Activated CD8-positive, alpha-beta memory T cell treated with anti-CD3 and anti-CD28 coated beads, Interleukin-2, amount 50 U/mL, for 48 hours (primary cell): ENCODE measurements at places on chromosomes 5 and 9.

- no peak for DNase-seq
Measured at GRCh38 chr9:112180387-112180881, 5.3 kb upstream of the SUSD1 start.

DNA sequence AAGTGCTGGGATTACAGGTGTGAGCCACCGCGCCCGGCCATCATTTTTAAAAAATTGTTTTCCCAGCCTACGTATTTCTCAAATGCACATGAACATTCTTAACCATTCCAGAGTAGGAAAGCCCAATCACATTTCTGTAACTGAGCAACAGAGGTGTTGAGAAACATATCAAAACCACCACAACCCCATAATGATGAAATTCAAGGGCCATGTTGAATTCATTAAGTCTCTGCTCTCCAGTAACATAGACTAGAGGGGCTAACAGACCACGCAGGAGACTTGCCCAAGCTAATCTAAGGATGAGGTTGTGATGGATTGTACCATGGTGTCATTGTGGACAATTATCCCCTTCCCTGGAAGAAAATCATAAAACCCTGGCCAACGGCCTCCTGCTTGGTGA, 52.9 kb downstream of the MYO10 start:
- no peak for DNase-seq

- no peak for DNase-seq
Measured at GRCh38 chr9:95979446-95979845, 104.0 kb downstream of the ERCC6L2 start.

DNA sequence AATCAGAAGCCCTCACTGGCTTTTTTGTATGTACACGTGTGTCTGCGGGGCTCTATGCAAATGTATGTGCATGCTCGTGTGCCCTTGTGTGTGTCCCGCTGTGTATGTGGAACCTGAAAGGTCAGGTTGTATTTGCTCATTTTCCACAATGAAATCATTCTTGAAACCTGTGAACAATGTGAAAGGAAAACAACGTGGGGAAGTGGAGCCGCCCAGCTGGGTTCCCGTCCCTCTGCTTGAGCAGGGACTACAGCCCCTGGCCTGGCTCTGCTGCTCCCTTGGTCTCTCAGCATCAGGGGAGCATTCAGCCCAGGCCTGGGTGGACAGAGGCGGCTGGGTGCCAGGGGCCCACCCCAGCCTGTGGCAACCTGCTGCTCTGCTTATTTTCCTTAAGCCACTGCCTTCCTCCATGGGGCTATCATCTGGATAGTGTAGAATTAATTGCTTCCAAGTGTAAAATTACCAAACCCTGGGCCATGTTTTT, 3.0 kb downstream of the ECSCR start:
- DNase-seq = no peak

- no peak for DNase-seq
Measured at GRCh38 chr5:65128226-65128625, 353.5 kb downstream of the ADAMTS6 start.

GRCh38 chr9:8172000-8172399, 372.4 kb upstream of the DMAC1 start:
- DNase-seq = no peak

GRCh38 chr9:3773362-3774060, 247.7 kb upstream of the RFX3 start:
- no peak for DNase-seq

DNA sequence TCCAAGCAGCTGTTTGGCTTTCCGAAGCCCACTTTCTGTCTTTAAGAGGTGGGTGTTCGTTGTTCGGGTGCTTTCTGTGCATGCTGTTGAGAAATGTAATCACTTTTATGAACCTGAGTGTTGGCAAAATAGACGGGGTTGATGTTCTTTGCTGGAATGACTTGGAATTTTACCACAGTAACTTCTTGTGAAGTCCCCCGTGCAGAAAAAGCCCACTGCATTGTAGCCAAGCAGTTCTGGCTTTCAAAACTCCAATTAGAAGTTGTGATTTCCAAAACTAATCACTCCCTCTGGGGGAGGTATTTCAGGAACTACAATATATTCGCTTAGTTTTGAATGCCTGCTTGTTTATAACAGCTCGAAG, 111.1 kb downstream of the PAM start:
- DNase-seq = no peak

- DNase-seq = no peak
Measured at GRCh38 chr5:62685221-62685620, 106.6 kb downstream of the LRRC70 start.

DNA sequence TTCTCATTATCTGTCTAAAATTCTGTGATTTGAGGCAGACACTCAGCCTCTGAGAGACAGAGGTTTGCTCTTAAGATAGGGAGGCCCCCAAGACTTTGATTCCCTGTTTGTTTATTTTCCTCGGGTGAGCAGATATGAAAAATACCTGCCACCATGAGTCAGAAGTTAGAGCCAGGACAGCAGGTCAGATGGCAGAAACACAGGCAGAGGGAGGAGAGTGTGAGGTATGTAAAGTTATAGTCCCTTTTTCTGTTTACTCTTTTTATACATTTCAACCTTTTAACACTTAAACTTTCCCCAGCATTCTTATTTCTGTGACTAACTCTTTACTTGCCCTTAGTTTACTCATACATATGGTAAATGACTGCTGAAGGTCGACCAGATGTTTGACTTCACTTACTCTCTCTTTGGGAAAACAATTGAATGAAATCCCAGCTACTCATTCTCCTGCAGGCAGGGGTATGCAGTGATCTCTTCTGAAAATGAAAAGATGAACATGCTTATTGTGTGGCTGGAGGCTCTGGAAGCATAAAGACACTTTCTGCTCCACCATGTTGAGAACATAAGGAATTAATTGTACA, 383.8 kb downstream of the NTRK2 start:
- no peak for DNase-seq

GRCh38 chr9:127424676-127424999, 456 bp downstream of the ZNF79 start:
- DNase-seq = no peak

DNA sequence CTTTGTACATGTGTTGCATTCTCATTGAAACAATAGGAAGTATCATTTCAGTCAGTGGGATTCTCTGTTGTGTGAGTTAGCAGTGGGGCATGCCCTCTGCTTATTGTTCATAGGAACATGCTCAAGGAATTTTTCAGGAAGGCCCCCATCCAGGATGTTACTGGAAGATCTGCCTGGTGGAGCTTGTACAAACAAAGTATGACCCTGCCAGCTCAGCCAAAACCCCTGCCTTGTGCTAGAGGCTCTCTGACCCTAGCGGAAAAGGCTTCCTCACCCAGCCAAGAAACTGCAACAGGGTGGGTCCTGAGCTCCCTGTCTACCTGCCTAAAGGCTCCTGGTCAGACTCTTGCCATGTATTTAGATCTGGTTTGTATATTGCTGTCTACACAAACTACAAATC, 43.2 kb downstream of the MRRF start:
- no peak for DNase-seq

DNA sequence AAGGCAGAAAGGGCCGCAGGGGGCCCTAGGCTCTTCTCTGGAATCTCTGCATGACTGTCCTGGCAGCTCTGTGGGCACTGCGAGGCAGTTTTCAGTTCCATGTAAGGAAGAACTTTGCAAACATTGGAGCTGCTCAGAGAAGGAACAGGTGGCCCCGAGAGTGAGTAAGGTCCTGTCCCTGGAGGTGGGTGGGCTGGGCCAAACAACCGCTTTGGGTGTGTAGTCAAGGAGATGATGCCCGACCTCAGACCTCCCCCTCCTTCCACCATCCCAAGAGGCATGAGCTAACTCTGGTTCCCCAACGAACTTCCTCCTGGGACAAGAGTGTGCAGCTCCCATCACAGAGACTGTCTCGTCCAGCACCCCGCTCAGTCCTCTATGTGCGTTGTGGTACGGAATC, 20.5 kb downstream of the CSF1R start:
- no peak for DNase-seq

DNA sequence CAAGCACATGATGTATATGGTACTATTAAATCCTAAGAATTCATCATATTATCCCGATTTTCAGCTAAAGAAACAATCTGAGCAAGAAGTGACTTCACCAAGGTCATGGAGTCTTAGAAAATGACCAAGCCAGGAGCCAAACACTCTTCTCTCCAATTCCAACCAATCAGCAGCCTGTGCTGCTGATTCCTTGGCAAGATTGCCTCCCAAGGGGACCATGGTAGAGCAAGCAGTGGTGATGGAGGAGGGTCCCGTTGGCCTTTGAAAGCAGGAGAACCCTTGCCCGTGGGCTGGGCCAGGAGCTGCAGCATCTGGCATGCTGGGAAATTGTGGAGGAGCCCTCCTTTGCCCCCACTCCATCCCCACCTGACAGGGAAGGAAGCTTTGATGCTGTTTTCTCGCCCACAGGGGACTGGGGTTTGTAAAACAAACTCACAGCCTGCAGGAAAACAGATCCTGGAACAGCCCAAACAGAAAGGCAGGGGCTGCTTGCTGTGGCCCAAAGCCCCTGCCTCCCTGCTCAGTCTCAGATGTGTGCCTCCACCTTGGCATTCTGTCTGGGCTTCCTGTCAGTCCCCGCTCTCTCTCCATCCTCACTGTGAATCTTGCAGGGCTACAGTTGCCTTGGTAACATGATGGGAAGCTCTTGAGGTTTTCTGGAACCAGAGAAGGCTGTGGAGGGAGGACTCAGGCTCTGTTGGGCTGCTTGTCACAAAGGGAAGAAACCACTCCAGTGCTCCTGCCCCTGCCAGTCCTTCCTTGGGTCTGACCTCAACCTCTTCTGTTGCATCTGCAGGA, 70.8 kb upstream of the HSPA9 start:
- DNase-seq = no peak

DNA sequence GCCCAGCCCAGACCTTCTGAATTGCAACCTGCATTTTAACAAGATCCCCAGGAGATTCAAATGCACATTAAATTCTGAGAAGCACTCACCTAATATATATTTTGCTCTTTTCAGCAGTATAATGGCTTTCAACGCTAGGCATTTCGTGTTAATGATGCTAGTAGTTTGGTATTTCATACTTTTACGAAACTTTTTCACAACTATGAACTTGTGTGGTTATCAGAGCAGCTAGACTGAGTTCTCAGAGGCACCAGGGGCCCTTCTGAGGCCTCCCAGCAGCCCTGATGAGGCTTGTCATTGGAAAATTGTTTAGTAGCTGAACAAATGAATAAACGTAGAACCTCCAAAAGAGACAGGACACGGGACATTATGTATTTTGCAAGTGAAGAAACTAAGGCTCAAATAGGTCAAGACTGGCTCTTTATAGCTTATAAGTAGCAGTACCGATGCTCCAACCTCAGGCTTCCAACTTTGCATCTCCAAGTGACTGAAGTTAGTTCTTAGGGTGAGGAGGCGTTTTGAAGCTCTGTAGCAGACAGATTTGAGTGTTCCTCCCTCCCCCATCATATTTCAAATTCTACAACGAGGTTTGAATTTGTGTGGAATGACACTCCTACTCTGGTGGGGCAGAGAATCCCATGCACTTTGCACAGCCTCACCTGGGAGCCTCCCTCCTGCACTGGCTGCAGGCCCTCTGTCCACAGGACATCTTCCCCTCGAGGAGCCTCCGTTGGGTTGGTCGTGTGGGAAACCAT, 121.1 kb upstream of the SLC25A48 start:
- no peak for DNase-seq

DNA sequence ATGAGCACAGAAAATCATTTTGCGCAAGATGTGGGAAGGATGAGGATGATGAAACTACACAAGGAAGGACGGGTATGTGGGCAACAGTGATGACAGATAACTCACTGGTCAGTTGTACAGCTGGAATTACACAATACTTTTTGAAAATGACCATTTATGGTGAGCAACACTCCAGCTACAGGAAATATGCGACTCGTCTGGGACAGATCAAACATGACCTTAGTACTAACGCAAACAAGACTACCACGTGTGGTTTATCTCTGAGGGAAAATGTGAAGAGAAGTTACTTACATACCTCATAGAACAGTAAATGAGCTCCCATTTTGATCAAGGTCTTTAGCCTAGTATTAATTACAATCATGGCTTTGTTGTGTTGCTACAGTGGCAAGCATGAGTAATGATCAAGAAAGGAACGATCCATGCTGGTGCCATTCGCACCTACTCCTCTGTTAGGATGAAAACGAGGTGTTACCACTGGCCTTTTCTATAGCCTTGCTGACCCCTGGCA, 456.9 kb downstream of the BNC2 start:
- DNase-seq = no peak

DNA sequence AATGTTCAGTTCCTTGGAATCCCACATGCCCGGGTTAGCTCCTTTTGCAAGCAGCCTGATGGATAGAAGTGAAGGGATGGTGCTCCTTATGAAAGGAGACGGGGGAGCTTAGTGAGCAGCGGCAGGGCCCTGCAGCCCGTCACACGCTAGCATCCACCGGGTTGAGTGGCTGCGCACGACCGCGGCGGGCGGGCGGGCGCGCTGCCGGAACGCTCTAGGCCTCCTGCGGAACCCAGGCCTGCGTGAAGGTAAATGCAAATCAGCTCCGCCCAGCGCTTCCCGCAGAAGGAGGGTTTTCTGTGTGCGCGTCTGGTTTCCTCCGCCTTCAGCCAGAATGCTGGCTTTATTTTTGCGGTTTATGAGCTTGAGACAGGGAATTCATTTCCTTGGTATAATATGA, 19.8 kb downstream of the IL12B start:
- peak; percentile 63 for DNase-seq

DNA sequence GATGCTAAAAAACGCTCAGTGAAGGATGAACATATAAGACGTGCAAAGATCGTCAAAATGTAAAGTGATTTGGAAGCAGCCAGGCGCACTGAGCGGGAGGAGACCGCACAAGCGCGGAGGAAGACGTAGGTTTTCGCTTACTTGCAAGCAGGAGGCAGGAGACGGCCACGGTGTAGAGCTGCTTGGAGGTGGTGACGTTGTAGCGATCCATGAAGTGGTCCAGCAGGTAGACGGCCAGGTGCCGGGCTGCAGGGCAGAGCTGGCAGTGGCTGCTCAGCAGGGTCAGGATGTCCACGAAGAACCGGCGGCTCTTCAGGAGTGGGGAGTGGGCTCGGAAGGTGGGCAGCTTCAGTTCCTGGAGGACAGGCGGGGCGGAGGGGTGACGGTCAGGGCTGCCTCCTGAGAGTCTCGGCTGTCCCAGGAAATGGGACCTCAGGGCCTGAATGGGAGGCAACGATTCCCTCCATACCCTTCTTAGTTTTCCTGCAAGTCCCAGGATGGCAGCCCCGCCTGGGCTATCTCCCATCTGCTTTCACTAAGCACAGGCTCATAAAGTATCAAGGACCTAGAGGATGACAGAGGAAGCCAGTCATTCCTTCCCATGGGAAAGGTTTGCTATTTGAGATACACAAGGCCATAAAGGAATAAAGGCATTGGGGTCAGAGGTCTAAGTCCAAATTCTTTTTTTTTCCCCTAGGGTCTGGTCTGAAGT, 31.8 kb downstream of the CCNJL start:
- DNase-seq = no peak

- no peak for DNase-seq
Measured at GRCh38 chr5:10725636-10726035, 35.4 kb downstream of the DAP start.
